ENCODE measurements at places on chromosomes 7 and 10. TPM values are rescaled to one million over a fixed set of nuclear protein-coding genes. Genes with fewer than 3 reads are reported as not detected.

GRCh38 chr7:70694434-70694970, 437.4 kb upstream of the GALNT17 start:
- DNase-seq = peak; percentile 38

- DNase-seq = no peak
These were observed 1.3 kb upstream of the RASSF4 start for GRCh38 chr10:44958196-44958897.

GRCh38 chr7:158358926-158359645, 228.5 kb downstream of the PTPRN2 start:
- no peak for DNase-seq

GRCh38 chr7:84176716-84177115, 17.9 kb downstream of the SEMA3A start:
- DNase-seq = no peak

GRCh38 chr7:66542049-66542448, 86.6 kb upstream of the KCTD7 start:
- no peak for DNase-seq

Gene EPDR1
- 16.9 TPM for polyA plus RNA-seq

Gene SHH
- polyA plus RNA-seq = 0.01 TPM
